ENCODE measurements at places on chromosomes 1 and 21.

DNA sequence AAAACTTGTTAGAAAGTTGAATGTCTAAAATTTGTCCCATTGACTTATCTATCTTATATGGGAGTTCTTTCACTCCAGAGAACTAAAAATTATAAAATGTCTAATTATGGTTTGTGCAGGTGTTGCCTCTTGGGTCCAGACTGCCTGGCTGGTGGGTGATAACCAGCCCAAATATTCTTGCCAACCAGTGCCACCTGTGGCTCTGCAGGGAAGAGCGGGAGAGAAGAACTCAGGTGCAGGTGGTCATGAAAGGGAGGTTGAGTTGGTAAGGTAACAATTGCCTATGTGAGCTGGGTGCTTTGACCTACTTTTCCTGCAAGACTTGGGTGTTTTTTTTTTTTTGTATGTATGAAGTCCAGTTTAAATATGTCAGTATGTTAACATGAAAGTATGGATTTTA lies 10.2 kb downstream of the RPS6KC1 start:
- DNase-seq: no peak

- DNase-seq: no peak
Measured at GRCh38 chr1:201255479-201256362, 27.6 kb upstream of the PKP1 start.

GRCh38 chr1:233394860-233395717 lies 67.6 kb downstream of the MAP3K21 start:
- DNase-seq: peak; percentile 63

DNA sequence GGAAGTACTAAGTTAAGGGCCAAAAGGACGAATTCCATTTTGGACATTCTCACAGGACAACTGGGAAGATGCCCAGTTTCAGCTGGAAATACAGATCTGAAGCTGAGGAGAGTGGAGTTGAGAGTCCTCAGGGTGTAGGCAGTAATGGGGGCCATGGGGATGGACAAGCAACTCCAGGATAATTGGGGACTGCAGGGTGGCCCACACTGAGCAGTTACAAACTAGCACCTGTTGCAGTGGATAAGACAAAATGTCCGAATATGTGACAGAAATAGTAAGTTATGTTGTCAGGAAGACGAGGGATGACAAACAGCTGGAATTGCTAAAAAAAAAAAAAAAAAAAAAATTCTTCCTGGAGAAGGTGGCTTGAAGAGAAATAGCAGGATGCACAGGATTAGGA lies 34.6 kb upstream of the KANK4 start:
- DNase-seq: no peak

DNA sequence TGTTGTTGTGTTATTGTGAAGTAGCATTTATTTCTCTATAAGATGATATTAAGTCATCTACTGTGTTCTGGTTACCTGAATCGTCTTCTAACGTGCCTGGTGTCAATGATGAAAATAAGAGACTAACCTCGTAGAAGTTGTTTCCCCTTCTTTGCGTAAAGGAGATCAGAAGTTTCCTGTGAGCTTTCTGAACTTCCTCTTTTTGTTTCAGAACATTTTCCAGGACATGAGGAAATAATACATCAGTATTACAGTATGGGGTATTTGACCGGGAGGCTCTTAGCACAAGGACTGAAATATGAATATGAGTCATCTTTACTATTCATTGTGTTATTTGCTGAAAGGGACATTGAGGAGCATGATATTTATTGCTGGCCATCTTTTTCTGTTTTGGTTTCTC lies 1.3 kb downstream of the ST6GALNAC3 start:
- peak; percentile 38 for DNase-seq

DNA sequence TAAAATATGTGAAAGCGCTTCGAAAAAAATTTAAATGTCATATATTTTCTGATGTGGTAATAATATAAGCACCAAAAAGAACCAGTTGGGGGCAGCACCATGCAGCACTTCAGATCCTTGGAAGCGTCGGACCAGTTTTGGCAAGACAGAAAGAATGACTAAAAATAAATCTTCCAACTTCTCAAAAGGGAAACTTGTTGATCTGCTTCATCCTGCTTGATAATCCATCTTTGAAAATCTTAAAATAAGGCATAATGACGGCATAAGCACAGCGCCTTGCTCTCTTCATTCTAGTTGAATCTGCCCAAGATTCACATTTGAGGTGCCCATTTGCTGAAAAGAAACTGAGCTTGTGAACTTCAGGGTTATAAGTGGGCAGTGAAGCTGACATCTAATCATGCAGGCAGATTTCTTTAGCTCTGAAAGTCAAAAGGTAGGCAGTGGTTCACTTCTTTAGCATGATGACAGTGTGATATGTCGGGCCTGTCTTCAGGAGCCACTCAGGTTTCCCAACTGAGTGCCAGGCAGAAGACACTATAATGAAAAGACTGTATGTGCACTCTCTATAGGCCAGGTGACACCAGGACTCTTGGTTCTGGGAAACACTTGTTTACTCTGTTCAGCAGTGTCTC lies 19.8 kb upstream of the MUTYH start:
- DNase-seq: peak; percentile 76

GRCh38 chr1:185308126-185308525 lies 8.9 kb downstream of the IVNS1ABP start:
- DNase-seq: no peak

DNA sequence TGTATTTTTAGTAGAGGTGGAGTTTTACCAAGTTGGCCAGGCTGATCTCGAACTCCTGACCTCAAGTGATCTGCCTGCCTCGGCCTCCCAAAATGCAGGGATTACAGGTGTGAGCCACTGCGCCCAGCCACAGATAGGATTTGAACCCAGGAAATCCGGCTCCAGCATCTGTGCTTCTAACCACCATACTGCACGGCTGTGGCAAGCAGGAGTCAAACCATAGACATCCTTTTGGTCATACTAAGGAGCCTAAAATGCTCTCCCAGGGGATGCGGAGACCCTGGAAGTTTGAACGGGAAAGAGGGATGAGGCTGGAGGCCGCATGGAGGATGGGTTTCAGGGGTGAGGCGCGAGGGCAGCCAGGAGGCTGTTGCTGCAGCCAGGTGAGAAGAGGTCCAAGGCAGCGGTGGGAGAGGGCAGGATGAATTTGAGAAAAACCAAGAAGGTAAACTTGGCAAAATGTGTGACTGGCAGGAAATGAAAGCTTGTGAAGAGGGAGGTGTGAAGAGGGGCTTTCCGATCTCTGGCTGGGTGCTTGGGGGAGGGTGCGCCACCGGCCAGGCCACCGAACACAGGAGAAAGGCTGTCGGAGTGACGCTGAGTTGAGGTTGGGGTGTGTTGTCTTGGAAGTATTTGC lies 24.0 kb upstream of the CDK18 start:
- DNase-seq: no peak

GRCh38 chr1:63922848-63923247 lies 149.0 kb downstream of the ROR1 start:
- no peak for DNase-seq

GRCh38 chr1:235838021-235838420 lies 28.7 kb downstream of the LYST start:
- no peak for DNase-seq

- no peak for DNase-seq
Measured at GRCh38 chr1:43878440-43878839, 55.2 kb upstream of the ARTN start.

DNA sequence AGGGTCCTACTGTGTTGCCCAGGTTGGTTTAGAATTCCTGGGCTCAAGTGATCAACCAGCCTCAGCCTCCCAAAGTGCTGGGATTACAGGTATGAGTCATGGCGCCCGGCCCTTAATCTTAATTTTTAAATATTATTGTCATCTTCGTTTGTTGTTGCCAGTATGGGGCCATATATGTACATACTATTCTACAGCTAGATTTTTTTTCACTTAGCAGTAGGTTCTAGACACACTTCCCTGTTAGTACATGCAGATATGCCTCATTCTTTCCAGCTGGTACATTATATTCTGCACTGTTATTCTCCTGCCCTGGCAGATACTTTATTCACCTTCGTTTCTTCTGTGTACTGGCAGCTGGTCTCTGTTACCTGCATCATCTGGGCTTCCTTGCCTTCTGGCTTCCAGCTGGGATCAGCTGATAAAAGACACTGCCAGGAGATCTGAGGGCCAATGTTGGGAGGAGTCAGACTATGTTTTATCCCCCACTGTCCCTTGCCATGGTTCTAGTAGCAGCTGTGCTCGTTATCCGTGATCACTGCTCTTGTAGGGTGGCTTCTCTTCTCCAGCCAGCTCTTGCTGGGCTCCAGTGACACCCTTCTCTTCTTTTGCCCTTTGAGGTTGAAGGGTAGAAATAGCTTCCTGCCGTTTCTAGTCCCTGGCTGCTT lies 24.7 kb downstream of the ST3GAL3 start:
- no peak for DNase-seq

- DNase-seq: no peak
Measured at GRCh38 chr1:204267191-204267601, 53.4 kb upstream of the GOLT1A start.

DNA sequence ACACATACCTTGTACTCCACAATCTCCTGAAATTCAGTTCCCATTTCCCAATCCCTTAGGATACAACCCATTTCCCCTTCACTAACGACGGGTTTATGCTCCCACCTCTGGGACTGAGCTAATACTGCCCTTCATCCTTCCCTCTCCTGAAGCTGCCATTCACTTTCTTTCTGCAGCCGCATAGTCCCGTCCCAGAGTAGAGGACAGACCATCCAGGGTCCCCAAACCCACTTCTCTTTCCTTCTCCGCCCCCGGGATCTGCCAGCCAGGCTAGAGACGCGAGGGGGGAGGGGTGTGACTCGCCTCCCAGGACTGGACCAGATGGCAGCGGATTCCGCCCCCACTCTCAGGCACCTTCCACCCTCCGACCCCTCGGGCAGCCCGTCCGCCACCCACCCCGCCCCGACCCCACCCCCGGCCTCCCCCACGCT lies 679 bp downstream of the ABL2 start:
- peak; percentile 62 for DNase-seq

DNA sequence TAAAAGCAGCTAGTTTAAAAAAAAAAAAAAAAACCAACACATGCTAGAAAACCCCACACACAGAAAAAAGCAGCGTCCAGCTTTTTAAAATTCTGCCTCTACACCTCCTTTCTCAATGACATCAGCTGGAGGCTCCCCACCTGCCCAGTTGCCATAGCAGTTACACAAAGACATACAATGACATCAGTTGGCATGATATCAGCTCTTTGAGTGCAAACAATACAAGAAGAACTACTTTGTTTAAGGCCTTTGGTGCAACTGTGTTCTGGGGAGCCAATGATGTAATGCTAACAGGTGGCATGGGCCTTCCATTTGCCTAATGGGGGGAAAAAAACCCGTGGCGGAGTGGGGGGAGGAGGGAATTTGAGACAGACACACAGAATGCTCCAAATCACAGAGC lies 32.9 kb downstream of the DUSP10 start:
- no peak for DNase-seq

GRCh38 chr1:165397944-165398343 lies 41.4 kb upstream of the LMX1A start:
- DNase-seq: peak; percentile 77

- DNase-seq: peak; percentile 6
Measured at GRCh38 chr1:169509354-169509753, 23.6 kb upstream of the SLC19A2 start.

GRCh38 chr1:65979136-65980044 lies 186.7 kb downstream of the PDE4B start:
- peak; percentile 1 for DNase-seq
